Suprapubic skin (tissue), 4 donors: ENCODE measurements at places on chromosomes 11 and 22. TPM values are rescaled to one million over a fixed set of nuclear protein-coding genes. Genes with fewer than 3 reads are reported as not detected.

DNA sequence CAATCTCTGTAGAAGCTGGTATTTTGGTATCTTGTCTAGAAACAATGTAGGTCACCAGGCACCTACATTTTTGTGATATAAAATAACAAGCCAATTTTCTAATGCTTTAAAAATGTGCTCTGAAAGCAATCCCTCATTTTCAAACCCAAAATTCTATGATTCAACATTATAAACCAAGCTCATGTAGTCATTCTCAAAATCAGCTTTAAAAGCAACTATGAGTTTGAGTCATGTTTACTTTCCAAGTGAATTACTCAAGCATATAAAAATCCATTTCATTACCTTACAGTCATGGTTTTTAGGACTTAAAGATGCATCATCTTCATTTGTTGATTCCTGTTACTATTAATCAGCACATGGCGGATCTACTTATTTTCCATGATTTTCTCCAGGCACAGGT, 216.4 kb downstream of the GRM5 start:
- no peaks in the 10 kb centered on the region for H3K4me1 ChIP-seq
- H3K27me3 ChIP-seq: no peaks in the 10 kb centered on the region
- DNase-seq: no peak

DNA sequence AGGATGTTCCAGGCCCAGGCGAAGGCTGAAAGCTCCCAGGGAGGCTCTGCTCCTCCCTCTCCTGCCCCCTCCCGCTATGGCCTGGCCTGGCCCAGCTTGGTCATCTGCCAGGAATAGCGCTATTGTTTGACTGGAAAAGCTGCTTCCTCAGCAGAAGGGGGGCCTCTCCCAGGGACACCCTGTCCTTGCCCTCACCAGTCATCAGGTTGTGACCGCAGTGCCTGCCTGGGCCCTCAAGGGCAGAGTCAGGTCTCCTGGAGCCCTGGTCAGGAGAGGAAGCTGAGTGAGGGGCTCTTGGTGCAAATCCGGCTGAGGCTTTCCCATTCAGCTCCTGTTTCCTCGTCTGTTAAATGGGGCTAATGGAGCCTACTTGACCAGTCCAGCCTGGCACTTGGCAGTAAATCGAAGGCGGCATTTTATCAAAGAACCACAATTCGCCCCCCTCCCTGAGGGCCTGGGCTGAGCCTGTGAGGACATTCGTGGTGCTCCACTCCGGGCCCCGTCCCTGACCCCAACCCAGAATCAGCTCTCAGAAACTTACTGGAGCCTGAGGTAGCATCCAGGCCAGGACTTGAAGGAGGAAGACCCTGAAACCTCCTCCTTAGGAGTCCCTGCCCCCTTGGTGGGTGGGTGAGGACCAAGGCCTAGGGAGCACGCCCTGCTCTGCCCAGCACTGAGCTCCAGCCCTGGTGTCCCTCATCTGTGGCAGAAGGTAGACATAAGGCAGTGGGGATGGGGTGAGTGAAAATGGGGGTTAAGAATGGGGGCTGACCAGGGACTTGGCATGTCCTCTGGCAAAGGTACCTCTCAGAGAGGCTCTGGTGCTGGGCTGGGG, 2.0 kb upstream of the CASTOR1 start:
- DNase-seq: peak; percentile 92
- peak overlapping the region; percentile 92 for H3K27ac ChIP-seq
- H3K4me1 ChIP-seq: peaks cover 69% of the 10 kb centered on the region
- no peaks in the 10 kb centered on the region for H3K27me3 ChIP-seq

DNA sequence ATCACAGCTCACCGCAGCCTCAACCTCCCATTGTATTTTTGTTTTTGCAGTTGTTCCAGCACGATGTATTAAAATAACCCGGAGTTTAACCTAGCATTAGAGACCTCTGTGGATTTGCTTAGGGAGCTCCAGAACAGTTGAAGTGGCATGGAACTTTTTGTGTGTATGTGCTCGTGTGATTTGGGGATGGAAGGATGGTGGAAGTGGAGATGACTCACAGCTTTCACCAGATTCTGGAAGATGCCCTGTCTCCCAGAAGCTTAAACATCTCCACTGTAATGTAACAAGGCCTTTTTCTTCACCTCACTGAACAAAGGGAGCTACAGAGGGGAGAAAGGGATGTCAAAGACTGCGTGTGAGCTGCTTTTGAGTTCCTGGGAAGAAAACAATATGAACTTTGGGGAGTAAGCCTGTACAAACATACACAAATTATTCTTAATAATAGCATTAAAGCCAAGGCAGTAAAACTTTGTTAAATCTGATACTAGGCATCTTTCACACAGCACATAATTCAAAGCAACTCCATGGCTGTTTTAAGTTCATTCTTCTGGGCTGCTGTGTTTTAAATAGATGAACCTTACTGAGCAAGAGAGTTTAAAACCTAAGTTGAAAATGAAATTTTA, 226.4 kb downstream of the ADAMTS15 start:
- H3K36me3 ChIP-seq: no peaks in the 10 kb centered on the region
- H3K4me3 ChIP-seq: no peak overlapping the region
- no peak overlapping the region for H3K27ac ChIP-seq
- no peaks in the 10 kb centered on the region for H3K27me3 ChIP-seq
- DNase-seq: no peak
- peaks cover 6% of the 10 kb centered on the region for H3K4me1 ChIP-seq

- DNase-seq: no peak
- H3K4me3 ChIP-seq: no peak overlapping the region
- no peaks in the 10 kb centered on the region for H3K27me3 ChIP-seq
Observed at GRCh38 chr11:110434952-110435779, 5.4 kb downstream of the FDX1 start.

DNA sequence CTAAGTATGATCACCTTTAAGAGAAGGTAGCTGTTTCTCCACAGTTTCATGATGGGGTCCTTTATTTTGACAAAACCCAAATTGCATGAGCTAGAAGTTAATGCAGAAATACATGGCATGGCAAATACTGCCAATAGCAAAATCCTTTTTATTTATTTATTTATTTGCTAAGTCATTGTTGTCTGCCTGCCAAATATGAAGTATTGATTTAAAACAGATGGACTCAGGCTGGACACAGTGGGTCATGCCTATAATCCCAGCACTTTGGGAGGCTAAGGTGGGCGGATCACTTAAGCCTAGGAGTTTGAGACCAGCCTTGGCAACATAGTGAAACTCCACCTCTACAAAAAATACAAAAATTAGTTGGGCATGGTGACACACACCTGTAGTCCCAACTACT, 52.4 kb downstream of the LARGE2 start:
- DNase-seq: no peak
- H3K27me3 ChIP-seq: no peaks in the 10 kb centered on the region
- no peak overlapping the region for H3K4me3 ChIP-seq

OR10A2 gene
- not detected for total RNA-seq

TRIM49 gene
- not detected for total RNA-seq

GRCh38 chr11:41799754-41800153, 340.3 kb upstream of the LRRC4C start:
- no peaks in the 10 kb centered on the region for H3K36me3 ChIP-seq
- H3K27ac ChIP-seq: no peak overlapping the region
- H3K27me3 ChIP-seq: no peaks in the 10 kb centered on the region
- DNase-seq: no peak
- no peaks in the 10 kb centered on the region for H3K4me1 ChIP-seq

UBQLN3 gene
- not detected for total RNA-seq

OR4D5 gene
- not detected for total RNA-seq

DNA sequence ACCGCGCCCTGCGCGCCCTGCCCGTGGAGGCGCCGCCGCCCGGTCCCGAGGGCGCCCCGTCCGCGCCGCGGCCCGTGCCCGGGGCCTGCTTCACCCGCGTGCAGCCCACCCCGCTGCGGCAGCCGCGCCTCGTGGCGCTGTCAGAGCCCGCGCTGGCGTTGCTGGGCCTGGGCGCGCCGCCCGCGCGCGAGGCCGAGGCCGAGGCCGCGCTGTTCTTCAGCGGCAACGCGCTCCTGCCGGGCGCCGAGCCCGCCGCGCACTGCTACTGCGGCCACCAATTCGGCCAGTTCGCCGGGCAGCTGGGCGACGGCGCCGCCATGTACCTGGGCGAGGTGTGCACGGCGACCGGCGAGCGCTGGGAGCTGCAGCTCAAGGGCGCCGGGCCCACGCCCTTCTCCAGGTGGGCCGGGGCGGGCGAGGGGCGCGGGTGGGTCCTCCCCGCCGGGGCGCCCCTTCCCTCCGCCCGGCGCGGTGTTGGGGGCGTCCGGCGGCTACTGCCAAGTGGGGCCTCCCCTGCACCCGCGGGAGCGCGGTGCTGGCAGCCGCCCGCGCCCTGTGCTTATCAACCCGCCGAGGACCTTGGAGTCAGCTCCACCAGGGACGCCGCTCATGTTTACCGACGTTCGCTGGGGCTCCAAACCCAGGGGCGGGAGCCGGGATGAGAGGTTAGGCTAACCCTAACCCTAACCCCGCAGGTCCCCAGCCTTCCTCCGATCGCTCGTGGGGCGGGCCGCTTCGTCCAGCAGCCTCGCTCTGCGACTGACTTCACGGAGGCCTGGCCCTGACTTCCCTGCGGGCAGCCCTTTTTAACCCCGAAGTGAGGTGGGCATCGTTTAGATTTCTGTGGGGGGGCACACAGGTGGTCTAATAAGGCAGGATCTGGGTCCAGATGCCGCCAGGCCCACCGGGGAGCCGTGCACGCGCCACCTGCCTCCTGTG, 649 bp downstream of the SELENOO start:
- H3K4me3 ChIP-seq: peak overlapping the region; percentile 86
- peaks cover 34% of the 10 kb centered on the region for H3K4me1 ChIP-seq
- peaks cover 28% of the 10 kb centered on the region for H3K36me3 ChIP-seq
- H3K27me3 ChIP-seq: no peaks in the 10 kb centered on the region
- peak overlapping the region; percentile 83 for H3K27ac ChIP-seq
- DNase-seq: no peak

TSGA10IP gene
- not detected for total RNA-seq

- peaks cover 33% of the 10 kb centered on the region for H3K4me1 ChIP-seq
- no peaks in the 10 kb centered on the region for H3K27me3 ChIP-seq
- H3K36me3 ChIP-seq: no peaks in the 10 kb centered on the region
- H3K4me3 ChIP-seq: no peak overlapping the region
- DNase-seq: no peak
- H3K27ac ChIP-seq: no peak overlapping the region
Observed at GRCh38 chr22:26570115-26570514, 19.8 kb downstream of the TPST2 start.

CCDC88B gene
- 3.3 TPM for total RNA-seq

- H3K4me3 ChIP-seq: no peak overlapping the region
- no peaks in the 10 kb centered on the region for H3K27me3 ChIP-seq
- no peaks in the 10 kb centered on the region for H3K36me3 ChIP-seq
- peaks cover 24% of the 10 kb centered on the region for H3K4me1 ChIP-seq
- no peak overlapping the region for H3K27ac ChIP-seq
Observed at GRCh38 chr11:32087597-32087996, 3.3 kb upstream of the RCN1 start.

- no peaks in the 10 kb centered on the region for H3K4me1 ChIP-seq
- H3K36me3 ChIP-seq: no peaks in the 10 kb centered on the region
- H3K27ac ChIP-seq: no peak overlapping the region
- H3K27me3 ChIP-seq: no peaks in the 10 kb centered on the region
Observed at GRCh38 chr11:121249039-121249663, 43.4 kb upstream of the SC5D start.

- peak; percentile 75 for DNase-seq
- peak within 1 kb of the TSS; percentile 78 for H3K27ac ChIP-seq
Observed at GRCh38 chr11:66371627-66372415, at the start of gene SLC29A2. Gene SLC29A2, minus strand, starts transcription at chr11:66371760. Its CDS starts 169 bp downstream, at chr11:66371591.

- H3K27me3 ChIP-seq: no peaks in the 10 kb centered on the region
- no peak for DNase-seq
- no peak overlapping the region for H3K4me3 ChIP-seq
- peaks cover 7% of the 10 kb centered on the region for H3K36me3 ChIP-seq
- H3K27ac ChIP-seq: no peak overlapping the region
Observed at GRCh38 chr11:119706887-119707286, 22.1 kb downstream of the NECTIN1 start.

TEAD1 gene
- 77.4 TPM for total RNA-seq

DNA sequence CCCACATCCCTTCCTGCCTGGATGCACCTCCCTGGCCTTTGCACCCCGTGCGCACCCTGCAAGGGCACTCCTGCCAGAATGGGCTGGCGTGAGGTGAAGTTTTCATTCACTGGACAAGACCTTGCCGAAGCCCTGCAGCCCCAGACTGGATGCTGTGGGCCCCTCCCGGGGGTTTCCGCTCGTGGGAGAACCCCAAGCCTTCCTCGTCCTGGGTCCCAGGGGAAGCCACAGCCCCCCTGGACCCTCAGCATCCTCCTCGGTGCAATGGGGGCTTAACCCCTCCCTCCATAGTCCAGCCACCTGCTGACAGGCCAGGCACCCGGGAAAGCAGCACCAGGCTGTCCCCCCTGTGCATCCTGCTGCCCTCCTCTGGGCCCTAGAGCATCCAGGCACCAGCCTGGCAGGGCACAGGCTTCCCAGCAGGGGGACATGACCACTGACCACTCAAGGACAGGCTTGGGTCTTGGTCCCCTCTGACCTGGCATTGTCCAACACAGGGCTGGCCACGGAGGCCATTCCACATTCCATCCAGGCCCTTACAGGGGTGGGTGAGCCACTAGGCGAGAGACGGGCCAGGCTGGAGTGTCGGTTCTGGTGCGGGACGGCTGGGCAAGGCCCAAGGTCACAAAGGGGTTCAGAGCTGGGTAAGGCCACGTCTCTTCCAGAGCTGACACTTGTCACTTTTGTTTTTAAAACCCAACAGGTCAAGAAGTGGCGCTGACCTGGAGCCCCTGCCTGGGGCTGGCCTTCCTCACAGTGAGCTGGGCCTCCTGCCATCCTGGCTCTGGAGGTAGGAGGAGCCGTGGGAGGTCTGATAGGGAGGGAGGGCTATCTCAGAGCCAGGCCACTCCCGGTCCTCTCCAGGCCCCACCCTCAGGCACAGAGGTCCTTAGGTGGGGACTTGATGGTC, 41.5 kb upstream of the PPARA start:
- H3K27me3 ChIP-seq: no peaks in the 10 kb centered on the region
- no peak overlapping the region for H3K4me3 ChIP-seq
- H3K36me3 ChIP-seq: peaks cover 50% of the 10 kb centered on the region
- peaks cover 98% of the 10 kb centered on the region for H3K4me1 ChIP-seq
- DNase-seq: no peak
- peak overlapping the region; percentile 92 for H3K27ac ChIP-seq

- no peak for DNase-seq
- H3K27ac ChIP-seq: peak overlapping the region; percentile 63
- H3K27me3 ChIP-seq: no peaks in the 10 kb centered on the region
- H3K36me3 ChIP-seq: no peaks in the 10 kb centered on the region
Observed at GRCh38 chr11:67265633-67266448, 432 bp upstream of the GRK2 start.

- peak overlapping the region; percentile 50 for H3K4me3 ChIP-seq
- H3K4me1 ChIP-seq: peaks cover 14% of the 10 kb centered on the region
- H3K27ac ChIP-seq: no peak overlapping the region
- DNase-seq: no peak
Observed at GRCh38 chr22:44331881-44332714, 19.3 kb upstream of the SHISAL1 start.

- H3K4me1 ChIP-seq: no peaks in the 10 kb centered on the region
- H3K36me3 ChIP-seq: no peaks in the 10 kb centered on the region
- H3K27ac ChIP-seq: no peak overlapping the region
- H3K4me3 ChIP-seq: no peak overlapping the region
- peaks cover 37% of the 10 kb centered on the region for H3K27me3 ChIP-seq
Observed at GRCh38 chr22:27571463-27572277, 229.9 kb downstream of the MN1 start.
